ENCODE measurements at places on chromosomes 1 and 21. TPM values are rescaled to one million over a fixed set of nuclear protein-coding genes. Genes with fewer than 3 reads are reported as not detected.

The OR2AK2 gene
- total RNA-seq = not detected

The NUP210L gene
- not detected for total RNA-seq

The VWA5B1 gene
- 1.5 TPM for total RNA-seq

The CNR2 gene
- total RNA-seq = 0.09 TPM

DNA sequence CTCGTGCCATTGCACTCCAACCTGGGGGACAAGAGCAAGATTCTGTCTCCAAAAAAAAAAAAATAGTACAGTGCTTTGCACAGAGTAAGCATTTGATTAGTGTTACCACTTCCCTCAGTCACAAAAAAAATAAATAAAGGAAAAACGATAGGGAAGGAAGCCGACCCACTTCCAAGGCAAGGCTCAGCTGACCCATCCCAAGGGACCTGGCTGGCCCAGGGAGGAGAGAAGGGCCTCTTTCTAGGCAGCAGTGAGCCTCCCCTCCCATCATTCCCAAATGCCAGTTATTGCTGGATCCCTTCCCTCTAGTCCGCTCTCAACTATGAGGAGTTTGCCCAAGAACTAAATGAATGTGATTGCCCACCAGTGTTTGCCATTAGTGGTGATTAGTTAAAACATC is 77.8 kb downstream of the TMEM53 start:
- no peak for DNase-seq

GRCh38 chr1:36711480-36711879 is 228.8 kb upstream of the CSF3R start:
- DNase-seq = no peak

GRCh38 chr1:178282949-178283367 is 189.1 kb downstream of the RASAL2 start:
- no peak for DNase-seq
